ENCODE measurements at places on chromosomes 1 and 21.

DNA sequence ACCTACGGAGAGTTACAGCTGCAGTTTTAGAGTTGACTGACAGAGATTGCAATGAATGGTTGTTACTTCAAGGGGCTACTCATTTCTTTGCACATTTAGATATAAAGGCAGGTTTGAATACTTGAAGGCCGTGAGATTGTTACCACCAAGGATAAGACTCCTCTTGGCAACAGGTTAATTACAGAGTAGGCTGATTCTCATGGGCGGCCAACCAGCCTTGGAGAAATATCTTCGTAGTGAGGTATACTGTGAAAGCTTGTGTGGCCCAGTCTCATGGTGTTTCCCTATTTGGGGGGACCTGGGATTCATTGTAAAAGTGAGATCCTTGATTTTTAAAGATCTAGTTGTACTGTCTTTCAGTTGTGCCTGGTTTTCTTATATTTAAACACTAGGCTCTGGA, 103.2 kb upstream of the OLFM3 start:
- DNase-seq, result no peak

DNA sequence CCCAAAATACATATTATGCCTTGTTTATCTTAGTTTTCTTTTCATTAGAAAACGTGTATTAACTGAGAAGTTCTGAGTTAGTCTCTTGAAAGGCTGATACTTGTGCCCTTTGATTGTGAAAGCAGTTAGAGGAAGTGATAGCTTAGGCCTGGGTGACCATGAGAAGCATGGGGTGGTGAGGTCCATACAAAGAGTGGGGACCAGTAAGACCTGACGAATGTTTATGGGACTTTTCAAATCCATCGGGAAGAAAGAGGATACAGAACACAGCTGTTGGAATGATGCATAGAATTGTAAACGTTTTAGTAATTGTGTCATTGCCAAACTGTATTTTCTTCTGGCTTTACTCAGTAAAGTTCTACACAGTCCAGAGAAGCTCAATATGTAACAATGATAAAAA, 259.8 kb downstream of the LMO4 start:
- no peak for DNase-seq

- no peak for DNase-seq
Observed at GRCh38 chr1:118128761-118129160, 56.3 kb downstream of the SPAG17 start.

DNA sequence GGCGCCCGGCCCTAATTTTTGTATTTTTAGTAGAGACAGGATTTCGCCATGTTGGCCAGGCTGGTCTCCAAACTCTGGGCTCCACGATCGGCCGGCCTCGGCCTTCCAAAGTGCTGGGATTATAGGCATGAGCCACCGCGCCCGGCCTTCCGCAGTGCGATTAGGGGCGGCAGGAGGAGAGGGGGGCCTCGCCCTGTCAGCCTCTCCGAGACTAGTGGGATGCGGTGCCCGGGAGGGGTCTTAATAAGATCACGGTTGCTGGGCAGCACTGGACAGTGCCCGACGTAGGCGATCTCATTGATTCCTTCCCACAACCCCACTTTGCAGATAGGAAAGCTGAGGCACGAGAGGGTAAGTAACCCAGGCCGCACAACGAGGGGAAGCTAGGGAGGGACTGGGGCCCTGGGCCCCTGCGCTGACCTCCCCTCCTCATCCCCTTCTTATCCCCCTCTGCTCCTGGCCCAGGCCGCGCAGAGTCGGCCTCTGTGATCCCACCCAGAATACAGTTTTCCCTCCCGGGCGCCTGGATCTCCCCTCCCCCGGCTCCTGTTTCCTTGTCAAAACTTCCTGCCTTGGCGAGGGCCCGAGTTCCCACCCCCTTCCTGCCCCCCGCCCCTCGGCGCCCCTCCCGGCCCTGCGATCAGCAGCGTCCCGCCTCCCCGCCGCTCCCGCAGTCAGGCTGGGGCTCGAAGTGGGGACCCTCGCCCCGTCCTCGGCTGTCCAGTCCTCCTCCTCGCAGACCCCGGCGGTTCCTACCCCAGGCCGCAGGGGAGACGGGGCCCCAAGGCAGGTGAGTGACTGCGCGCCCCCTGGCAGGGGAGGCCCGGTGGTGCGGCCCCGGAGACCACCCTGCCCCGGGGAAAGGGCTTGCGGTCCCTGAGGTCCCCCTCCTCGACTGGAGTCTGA, at the start of gene PEAR1:
Gene PEAR1, plus strand, starts transcription at position 671 of the 906 bp plus-strand sequence. CDS start 10,209 bp downstream, outside the sequence.
- DNase-seq, result no peak

DNA sequence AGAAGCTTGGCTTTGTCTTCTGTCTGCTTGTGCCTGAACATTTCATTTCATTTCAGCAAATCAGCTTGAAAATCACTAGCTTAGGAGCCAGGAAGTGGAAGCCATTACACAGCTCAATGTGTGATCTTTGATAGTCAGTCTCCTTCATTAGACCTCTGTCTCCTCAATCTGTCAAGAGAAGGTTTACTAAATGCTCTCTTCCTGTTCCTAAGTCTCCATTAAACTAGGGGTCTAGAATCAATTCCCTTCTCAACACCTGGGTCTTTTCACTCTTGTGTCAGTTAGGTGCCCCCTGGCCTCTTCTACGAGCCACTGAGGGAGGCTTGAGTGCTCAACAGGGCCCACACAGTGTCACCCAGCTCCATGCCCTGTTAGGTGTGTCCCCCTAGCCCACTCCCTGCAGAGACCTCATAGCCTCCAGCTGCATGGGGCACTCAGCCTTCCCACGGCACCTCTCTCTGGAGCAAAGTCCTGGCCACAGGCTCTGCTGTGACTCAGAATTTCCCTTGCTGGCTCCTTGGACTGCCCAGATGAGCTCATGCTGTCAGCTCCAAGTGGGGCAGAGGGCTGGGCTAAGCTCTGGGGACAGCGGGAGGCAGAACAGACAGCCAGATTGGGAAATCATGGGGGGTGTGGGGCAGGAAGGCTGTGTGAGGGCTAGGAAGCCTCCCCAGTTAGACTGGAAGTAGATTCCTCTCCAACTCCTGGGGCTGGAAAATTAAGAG, 115.7 kb upstream of the IPO9 start:
- DNase-seq, result no peak

GRCh38 chr1:2300004-2300771, 72.1 kb downstream of the SKI start:
- DNase-seq, result no peak

DNA sequence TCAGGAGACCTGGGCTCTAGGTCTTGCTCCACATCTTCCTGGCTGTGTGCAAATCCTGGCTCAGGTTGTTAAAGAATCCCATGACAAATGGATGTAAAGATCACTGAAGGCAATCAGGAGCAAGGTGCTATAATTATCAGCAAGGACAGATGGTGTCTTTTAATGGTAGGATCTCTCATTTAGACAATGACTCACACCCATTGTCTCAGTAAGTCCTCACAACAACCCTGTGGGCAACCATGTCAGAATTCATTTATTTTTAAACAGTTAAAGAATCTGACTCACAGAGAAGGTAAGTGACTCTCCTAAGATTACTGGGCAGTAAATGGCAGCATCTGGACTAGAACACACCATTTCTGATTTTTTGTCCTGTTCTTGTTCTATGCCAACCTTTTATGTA, 32.8 kb downstream of the RNASEL start:
- DNase-seq, result no peak

DNA sequence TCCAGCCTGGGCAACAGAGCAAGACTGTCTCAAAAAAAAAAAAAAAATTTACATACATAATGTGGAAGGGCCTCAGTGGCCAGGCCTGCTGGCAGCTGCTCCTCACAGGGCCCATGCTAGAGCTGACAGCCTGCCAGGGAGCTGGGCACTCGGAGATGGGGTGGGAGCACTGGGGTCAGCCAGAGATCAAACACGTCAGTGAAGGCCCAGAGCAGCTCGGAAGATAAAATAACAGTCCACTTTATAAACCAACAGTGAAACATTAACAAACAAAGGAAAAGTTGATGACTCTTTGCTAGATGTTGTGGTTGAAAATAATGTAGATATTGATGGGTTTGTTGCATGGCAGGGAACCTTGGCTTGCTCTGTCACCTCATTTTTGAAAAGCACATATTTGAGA, 42.7 kb downstream of the ATP5PF start:
- DNase-seq, result no peak

DNA sequence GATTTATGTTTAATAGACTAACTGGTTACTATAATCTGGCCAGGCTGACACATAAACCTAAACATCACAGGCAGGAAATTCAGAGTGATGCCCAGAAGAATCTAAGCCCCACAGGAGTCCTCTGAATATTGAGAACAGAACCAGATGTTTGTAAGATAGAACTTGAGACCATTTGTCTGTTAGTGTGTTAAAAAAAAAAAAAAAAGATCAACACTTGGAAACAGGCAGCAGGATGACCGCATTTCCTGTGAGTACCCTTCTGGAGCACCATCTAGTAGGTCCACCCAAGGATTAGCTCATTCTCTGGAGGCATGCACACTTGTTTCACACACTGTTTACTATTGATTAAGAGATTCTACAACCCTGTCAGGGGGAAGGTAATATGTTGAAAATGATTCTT, 111.4 kb upstream of the VANGL1 start:
- no peak for DNase-seq

DNA sequence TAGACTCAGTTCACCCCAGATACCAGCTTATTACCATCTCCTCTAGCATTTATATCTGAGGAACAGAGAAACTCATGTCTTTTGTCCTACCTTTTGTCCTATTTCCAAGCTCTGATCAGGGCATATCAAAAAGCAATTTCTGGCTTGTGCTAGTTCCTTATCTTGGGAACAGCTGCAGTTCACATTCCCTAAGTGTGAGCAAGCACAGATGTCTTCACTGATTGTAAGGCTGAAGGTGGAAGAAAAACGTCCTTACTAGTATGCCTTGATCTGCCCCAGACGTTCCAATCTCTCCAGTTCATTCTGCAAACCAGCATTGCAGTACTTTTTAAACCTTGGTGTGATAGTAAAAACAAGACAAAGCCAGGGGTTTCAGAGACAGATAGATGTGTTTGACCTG, 139.8 kb downstream of the NCAM2 start:
- no peak for DNase-seq

- no peak for DNase-seq
Observed at GRCh38 chr1:246333855-246334254, 173.2 kb downstream of the SMYD3 start.

GRCh38 chr1:117919376-117919775, 10.0 kb downstream of the GDAP2 start:
- DNase-seq, result no peak

- no peak for DNase-seq
Observed at GRCh38 chr1:36516372-36517010, 33.8 kb upstream of the CSF3R start.

GRCh38 chr1:117612517-117613248, 6.8 kb downstream of the TENT5C start:
- no peak for DNase-seq

- no peak for DNase-seq
Observed at GRCh38 chr1:232667778-232668165, 37.8 kb upstream of the SIPA1L2 start.

GRCh38 chr21:15005391-15005790, 59.4 kb downstream of the NRIP1 start:
- DNase-seq, result no peak

GRCh38 chr1:169051171-169051570, 55.3 kb upstream of the ATP1B1 start:
- DNase-seq, result no peak

GRCh38 chr1:223652436-223652941, 13.0 kb downstream of the CAPN8 start:
- DNase-seq, result no peak

GRCh38 chr1:220914283-220915116, 35.3 kb downstream of the HLX start:
- DNase-seq, result no peak

DNA sequence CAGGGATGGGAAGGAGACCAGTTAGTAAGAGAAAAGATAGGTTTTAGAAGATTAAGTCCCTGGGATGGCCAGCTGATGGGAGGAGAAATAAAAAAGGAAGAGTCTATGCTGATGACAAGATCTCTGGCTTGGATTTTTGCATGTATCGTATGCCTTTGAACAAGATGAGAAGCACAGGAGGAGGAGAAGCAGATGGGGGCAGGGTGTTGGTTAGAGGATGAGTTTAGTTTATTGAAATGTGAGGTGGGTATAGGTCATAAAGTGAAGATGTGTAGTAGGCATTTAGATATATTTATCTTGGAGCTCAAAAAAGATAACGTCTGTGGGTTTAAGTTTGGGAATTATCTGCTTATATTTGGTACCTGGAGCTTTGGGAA, 1.4 kb downstream of the TIPRL start:
- no peak for DNase-seq

- DNase-seq, result no peak
Observed at GRCh38 chr1:174058624-174059023, 36.5 kb upstream of the RC3H1 start.

DNA sequence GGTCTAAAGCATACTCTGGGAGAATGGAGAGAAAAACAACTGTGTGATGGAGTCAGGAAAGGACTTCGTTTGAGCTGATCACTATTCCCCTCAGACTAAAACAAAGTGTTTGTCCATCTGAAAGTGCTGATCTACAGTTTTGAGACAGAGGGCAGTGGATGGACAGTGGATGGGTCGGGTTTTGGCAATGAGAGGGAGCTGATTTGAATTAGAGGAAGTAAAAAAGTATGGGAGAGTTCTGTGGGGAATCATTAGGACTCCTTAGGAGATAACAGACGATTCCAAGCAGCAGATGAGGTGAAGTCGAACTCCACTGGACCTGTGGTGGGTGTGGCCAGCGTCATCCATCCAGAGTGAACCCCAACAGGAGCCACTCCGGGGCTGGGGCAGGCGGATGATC, 62.3 kb downstream of the PTGS2 start:
- no peak for DNase-seq

DNA sequence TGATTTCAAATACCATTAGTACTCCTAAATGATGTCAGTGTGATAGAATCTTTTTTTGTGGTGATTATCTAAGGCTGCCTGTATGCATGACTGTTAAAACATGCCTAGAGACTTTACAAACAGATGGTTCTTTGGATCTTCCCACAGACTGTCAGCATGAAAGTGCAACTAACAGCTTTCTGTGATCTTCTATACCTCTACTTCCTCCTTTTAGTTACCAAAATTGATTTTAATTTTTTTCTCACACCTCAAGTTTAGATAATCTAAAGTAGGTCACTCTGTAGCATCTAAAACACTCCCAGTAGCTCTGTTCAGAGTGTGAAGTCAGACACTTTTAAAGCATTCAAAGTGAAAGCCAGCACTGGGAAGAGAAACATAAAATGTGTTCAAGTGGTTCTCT, 534.5 kb downstream of the PTPRC start:
- DNase-seq, result no peak

DNA sequence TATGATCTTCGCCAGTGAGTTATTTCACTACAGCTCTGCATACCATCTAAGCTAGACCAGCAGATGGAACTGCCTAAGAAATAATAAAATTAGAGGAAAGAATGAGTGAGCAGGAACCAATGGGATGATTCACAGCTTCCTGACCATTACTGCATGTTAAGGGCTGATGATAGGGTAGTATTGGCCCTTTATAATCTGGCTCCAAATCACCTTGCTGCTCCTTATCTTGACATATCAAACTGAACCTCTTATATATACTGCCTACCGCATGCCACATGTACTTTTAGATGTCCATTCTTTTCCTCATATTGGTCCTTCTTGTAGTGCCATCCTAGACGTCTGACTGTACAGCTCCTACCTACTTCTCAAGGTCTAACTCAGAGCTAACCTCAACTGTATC, 524.4 kb downstream of the DPYD start:
- DNase-seq, result no peak
